MV-4-11 (cell line): ENCODE measurements at places on chromosomes 3 and 15.
A peak's percentile ranks its signal among the peaks of the same experiment; 100 is the strongest.

DNA sequence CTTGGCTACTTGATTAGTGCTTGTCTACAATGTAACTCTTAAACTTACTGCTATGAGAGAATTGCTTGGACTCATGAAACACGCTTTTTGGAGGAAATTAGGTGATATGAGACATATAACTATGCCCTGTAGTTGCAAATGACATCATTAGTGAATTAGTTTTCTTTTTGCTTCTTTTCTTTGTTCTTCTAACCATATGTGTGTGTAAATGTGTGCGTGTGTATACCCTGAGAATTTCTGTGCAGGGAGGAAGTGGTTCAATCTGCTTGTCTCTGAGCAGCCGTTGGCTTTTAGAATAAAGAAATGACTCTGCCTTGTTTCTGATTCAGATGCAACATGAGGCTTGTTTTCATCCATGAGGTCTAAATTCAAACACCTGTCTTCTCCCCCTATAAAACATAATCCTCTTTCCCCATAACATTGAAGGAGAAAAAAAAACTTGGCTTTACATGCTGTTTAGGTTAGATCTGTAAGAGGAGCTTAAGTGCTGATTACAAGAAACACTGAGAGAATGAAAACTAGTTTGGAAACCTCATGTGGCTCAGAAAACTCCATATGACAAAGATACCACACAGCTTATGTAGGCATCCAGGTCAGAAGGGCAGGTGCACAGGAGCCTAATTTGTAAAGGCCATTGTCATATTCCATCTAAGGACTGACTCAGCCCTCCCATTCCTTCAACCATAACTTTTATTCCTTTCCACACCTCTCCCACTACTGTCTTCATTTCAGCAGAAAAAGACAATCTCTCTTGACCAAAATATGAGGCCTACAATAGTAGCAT is 30.5 kb upstream of the BLM start:
- peak; percentile 87 for DNase-seq

GRCh38 chr15:41727143-41727542 is 47.1 kb upstream of the MAPKBP1 start:
- DNase-seq, result no peak

DNA sequence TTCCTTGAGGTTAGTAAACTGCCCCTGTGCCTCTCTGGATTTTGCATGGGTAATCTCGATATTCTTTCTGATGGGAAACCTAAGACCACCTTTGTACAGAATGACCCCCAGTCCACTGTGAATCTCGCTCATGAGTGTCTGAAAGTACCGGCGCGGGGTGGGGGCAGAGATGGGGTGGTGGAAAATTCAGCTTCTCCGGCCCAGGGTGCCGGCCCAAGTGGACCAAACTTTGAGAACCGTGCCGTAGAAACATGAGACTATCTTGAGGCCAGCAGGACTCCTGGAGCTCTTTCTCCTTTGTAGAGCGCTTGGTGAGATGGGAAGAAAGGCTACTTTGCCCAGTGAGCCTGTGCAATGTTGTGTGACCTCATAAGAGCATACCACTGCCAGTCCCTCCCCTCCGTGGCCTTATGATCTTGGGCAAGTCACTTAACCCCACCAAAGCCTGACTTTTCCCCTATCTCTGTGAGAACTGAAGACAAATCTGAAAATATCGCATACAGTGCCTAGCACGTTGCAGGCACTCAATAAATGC is 40.4 kb upstream of the VEPH1 start:
- DNase-seq, result no peak

DNA sequence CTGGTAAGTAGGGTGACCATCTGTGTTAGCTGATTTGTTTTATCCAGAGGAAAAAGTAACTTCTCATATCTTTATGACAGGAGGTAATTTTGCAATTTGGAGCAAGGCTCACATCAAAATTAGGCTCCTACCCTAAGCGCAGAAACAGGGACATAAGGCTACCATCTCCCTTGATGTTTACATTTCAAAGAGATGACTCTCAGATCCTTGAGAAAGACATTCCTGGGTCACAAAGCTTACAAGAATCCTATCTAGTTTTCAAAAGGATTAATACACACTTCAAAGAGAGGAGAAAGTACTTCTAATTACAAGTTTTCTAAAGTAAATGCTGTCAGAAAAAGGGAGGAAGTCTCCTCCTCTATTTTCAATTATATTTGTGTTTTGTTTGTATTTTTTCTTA is 7.0 kb downstream of the ZPLD1 start:
- no peak for DNase-seq

DNA sequence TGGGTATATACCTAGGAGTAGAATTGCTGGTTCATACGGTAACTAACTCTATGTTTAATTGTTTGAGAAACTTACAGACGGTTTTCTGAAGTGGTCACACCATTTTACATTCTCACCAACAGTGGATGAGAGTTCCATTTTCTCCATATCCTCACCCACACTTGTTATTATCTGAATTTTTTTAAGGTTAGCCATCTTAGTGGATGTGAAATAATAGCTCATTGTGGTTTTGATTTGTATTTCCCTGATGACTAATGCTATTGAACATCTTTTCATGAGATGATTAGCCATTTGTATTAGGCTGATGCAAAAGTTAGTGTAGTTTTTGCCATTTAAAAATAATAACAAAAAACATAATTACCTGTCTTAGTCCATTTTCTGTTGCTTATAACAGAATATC is 18.6 kb downstream of the CSTA start:
- no peak for DNase-seq

DNA sequence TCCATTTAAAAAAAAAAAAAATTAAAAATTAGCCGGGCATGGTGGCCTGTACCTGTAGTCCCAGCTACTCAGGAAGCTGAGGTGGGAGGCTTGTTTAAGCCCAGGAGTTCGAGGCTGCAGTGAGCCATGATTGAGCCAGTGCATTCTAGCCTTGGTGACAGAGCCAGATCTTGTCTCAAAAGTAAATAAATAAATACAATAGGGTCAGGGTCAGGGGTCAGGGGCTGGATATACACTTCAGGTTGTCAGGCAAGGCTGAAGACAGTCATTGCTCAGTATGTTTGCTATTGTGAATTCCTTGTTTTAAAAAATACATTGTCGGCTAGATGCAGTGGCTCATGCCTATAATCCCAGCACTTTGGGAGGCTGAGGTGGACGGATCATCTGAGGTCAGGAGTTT is 8.1 kb upstream of the TKT start:
- DNase-seq, result no peak

GRCh38 chr3:111764645-111765091 is 94.4 kb upstream of the PHLDB2 start:
- no peak for DNase-seq

GRCh38 chr15:52784799-52785671 is 5.1 kb downstream of the ONECUT1 start:
- DNase-seq, result no peak

DNA sequence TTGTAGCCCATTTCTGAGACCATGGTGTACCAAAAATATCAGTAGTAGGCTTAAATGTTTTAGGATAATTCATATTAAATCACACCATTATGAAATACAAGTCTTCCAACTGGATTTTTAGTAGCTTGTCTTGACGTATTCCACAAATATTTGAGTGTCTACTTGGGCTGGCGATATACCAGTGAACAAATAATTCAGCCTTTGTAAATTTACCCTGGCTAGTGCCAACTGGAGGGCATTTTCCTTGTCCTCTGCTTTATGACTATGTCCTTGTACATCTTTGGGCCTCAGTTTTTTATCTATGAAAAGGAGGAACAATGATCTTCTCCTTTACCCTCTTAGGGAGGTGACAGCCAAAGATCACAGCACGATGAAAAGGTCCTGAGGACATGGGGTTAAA is 114.8 kb downstream of the FRMD4B start:
- no peak for DNase-seq

DNA sequence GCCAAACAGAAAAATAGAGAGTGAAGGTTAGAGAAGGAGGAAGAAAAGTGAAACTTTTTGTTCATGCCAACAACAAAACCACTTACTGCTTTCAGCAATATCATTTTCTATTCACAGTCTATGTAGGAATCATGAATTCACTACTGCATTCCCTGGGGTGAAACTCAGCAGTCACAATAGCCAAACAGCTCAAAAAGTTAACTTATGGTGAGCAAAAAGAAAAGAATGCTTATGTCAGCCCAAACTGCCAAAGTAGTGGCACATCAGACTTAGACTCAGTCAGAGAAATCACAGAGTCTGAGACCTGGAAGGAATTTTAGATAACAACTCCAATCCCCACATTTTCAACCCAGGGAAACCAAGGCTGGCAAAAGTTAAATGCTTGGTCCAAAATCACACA is 238.7 kb upstream of the TMCO5A start:
- no peak for DNase-seq

DNA sequence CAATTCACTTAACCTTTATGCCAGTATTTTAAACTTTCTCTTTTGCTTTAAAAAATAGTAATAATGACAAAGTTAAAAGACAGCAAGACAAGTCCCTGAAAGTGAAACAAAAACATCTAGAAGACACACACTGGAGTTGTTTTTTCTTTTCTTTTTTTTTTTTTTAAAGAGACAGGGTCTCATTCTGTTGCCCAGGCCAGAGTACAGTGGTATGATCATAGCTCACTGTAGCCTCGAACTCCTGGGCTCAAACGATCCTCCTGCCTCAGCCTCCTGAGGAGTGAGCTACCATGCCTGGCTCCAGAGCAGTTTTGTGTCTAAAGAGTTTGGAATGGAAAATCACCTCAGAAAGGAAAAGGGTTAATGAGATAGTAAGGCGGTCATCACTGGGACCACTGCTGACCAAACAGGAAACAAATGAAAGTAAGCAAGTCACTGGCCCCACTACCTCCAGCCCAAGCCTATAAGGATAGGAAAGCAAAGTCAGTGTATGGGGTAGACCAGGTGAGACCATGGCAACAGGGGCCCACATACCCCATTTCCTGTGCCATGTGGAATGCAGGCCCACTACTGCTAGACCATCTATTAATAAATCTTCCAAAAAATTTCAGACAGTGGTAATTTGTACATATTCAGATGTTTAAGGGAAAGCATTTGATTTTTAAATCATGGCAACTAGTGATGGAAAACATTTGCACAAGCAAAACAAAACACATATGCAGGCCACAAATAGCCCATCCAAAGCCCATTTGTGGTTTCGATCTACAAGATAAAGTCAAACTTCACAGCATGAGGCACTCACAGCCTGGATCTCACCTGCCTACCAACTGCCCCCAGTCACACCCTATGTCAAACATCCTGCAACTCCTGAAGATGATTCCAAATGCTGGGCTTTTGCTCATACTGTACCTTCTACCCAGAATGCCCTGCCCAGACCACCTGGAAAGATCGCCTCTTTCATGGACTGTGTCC is 62.6 kb downstream of the OSBPL10 start:
- no peak for DNase-seq

DNA sequence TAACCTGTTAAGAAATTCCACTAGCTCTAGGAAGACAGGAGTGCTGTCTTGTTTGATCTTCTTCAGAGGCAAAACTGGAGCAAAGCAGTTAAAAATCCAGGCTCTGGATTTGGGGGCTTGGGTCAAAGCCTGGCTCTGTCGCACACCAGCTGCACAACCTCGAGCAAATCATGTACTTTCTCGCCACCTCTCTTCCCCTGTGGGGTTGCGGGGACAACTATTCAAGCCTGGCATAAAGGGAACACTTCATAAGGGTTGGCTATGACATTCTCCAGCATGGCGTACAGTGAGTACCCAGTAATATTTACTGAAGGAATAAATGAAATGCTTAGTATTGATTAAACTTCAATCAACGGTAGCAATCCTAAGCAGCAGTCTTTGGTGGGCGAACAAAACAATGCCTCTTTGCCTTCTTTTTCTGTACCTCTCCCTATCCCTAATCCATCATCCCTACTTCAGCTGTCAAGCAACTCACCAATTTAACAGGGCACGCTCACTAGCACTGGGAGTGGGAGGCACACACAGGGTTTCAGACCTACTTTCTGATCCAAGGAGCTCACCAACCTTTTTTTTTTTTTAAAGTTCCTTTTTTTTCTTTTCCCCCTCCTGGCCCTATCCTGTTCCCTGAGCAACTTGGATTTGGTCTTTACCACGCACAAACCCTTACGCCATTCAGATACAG is 33.0 kb downstream of the GNB5 start:
- no peak for DNase-seq

- no peak for DNase-seq
Observed at GRCh38 chr15:23402140-23402539, 44.9 kb downstream of the GOLGA6L2 start.

GRCh38 chr3:88362428-88362827 is 212.7 kb downstream of the C3orf38 start:
- no peak for DNase-seq

- DNase-seq, result peak; percentile 71
Observed at GRCh38 chr3:55620351-55621025, 133.4 kb upstream of the WNT5A start.

GRCh38 chr3:63565220-63565619 is 87.3 kb upstream of the SNTN start:
- no peak for DNase-seq

DNA sequence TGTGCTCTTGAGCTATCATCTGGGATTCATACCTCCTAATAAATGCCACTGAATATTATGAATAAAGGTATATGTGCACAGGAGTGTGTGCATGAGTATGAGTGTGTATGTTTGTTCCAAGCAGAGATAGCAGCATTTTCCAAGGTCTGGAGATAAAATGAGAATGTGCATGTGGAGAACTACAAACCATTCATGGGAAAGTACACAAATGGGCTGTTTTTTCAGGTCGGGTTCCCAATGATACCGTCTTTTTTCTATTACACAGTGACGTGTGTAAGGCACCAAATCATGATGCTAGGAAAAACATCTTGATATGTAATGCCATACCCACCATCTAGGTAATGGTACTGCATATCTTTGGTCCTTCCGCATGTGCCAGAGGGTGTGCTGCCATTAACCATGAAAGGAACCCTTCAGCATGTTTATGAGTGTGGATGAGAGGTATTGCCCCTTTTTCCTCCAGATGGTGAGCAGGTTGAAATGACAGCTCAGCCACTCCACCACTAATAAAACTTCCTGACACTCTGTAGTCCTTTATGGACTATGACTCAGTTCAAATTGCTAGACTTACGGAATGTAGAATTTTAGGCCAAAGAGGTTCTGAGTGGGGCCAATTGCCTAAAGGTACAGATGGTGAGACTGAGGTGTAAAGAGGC is 36.4 kb upstream of the COPB2 start:
- no peak for DNase-seq

- peak; percentile 17 for DNase-seq
Observed at GRCh38 chr3:72187131-72187530, 402.2 kb upstream of the PROK2 start.

GRCh38 chr3:45021524-45022297 is 4.4 kb upstream of the CLEC3B start:
- DNase-seq, result no peak

GRCh38 chr15:85785887-85786780 is 8.6 kb downstream of the KLHL25 start:
- no peak for DNase-seq

- no peak for DNase-seq
Observed at GRCh38 chr3:11238880-11239279, 33.3 kb upstream of the ATG7 start.

- DNase-seq, result no peak
Observed at GRCh38 chr3:192930577-192930976, 12.9 kb upstream of the MB21D2 start.

GRCh38 chr3:112617285-112617684 is 23.7 kb downstream of the CCDC80 start:
- DNase-seq, result no peak
